ENCODE measurements at places on chromosomes 4 and X.

DNA sequence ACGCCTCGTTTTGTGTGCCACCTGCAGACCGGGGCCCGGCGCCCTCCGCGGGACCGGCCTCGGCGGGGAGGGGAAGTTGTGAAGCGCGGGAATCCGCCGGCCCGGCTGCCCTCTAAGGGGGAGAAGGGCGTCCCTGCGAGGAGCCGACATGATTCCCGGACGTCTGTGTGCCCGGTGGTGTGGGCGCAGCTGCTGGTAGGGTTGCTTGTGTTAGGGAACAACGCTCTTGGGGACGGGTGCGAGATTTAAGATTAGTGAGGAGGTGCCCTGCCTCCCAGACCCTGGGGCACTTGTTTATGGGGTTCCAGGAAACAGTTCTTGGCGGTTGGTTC is 627 bp downstream of the CDKN2AIP start:
- DNase-seq, result no peak

DNA sequence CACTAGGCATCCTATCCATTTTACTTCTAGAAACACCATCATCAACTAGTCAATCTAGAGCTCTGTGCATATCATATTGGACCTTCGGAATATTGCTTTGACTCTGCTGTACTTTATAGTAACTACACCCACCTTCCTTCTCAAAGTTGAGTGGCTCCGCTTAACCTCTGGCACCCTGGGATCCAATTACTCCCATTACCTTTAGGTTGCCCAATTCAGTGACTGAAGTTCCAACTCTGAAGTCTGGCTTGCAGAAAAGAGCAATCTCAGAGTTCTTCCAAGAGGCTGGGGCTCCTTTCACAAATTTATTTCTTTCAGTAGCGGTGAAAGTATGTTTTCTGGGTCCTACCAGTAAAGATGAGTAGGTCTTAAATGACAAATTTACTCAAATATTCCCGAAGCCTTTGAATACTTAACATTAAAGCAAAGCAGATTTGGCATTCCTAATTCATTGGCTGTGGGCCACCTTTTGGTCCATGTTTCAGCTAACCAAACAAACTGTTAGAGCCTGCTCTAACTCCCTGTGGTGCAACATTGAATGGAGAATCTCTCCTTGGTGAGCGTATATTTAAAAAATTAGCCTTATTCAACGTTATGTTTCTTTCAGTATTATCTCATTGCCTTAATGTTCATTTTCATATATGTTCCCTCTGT is 1215.8 kb downstream of the RAPGEF2 start:
- no peak for DNase-seq

- no peak for DNase-seq
Measured at GRCh38 chrX:11193035-11193469, 81.9 kb downstream of the HCCS start.

DNA sequence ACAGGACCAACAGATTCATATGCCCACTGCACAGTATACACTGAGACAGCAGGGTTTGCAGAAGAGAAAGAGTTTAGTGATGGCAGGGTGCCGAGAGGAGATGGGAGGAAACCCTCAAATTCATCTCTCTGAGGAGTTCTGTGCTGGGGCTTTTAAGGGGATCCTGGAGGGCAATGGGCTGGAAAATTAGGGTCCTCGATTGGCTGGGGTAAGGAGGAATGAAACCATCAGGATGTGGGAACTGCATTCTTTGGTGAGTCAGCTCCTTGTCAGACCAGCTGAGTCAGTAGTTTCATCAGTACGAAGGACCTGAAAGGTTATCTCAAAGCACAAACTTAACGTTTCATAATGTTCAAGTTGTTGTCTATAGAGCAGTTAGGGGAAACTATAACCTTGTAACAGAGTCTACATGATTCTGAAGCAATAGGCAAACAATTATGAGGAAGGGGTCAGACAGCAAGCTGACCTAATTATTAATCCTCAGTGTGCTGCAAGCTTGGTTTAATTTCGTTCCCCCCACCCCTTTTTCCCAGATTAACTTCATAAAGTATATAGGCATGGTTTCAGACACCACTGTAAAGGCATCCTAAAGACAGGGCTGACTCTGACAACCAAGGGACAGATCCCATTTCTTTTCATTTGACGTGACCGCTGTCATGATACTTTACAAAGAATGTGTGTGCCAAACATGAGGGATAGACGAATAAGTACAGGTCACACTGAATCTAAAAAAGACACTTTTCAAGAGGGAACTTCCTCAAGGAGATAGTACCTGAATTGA is 1.5 kb upstream of the MSMO1 start:
- DNase-seq, result no peak

DNA sequence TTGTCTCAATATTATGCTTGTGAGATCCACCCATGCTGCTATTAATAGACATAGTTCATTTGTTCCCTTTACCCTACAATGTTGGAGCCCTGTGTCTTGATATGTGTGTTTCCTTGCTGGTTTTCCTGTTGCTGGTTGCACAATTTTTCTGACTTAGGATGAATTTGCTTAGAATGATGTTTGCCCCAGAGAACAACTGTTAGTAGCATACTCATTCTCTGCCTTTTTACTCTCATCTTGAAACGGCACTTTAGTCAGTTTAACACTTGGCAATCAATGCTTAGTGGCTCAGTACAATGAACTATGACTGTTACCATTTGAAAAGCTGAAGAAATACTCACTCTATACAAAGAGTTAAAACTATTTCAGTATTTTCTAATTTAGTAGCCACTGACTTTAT is 158.8 kb upstream of the NDST4 start:
- no peak for DNase-seq

DNA sequence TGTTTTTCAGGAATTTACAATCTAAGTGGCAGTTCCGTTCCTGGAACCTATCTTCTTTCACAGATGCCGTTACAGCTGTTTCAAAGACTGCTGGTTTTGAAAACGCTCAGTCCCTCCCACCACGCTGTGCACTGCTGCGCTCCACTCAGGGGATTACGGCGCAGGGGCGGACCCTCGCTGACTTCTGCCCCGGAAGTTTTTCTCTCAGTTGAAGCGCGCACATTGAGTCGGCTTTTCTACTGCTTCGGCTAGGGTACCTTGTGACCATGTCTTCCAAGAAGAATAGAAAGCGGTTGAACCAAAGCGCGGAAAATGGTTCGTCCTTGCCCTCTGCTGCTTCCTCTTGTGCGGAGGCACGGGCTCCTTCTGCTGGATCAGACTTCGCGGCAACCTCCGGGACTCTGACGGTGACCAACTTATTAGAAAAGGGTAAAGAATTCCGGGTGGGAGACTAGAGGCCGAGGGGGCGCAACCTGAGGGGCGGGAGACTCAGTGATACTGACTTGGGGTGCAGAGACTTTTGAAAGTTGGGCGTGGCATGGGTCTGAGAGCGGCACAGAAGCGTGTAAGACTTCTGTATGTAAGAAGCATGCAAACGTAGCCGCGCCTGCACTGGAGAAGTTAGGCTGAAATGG is 597 bp upstream of the NUDT6 start:
- peak; percentile 18 for DNase-seq

DNA sequence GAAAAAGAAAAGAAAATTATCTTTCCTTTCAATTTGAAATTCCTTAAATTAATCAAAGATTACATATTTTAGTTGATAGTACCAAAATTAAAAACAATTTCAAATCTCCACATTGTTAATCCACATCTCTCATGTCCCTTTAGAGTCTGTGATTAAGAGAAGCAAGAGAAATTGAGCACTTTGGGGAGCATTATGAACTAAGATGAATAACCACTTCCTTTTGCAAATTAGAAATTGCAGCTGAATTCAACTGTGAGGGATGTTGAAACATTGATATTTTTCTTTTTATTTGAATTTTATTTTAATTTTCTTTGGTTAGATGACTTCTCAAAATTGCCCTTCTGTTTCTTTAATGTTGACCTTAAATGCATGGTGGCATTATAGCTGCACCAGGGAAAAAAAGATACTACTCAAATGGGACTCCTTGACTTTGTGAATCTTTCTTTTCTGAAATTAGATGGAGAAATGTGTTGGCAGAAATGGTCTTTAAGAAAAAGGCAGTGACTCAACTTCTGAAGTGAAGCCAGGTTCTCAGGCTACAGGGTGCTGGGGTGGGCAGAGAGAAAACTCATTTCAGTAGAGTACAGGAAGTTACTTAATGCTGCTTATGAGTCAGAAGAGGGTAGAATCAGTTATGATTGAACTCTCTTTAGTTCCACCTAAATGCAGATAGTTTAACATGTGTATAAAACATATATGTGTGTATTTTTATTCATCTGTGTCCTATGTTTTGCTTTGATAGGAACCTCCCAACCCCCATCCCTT is 92.0 kb upstream of the TNIP3 start:
- DNase-seq, result no peak

GRCh38 chr4:61011051-61011450 is 189.1 kb upstream of the ADGRL3 start:
- DNase-seq, result no peak

DNA sequence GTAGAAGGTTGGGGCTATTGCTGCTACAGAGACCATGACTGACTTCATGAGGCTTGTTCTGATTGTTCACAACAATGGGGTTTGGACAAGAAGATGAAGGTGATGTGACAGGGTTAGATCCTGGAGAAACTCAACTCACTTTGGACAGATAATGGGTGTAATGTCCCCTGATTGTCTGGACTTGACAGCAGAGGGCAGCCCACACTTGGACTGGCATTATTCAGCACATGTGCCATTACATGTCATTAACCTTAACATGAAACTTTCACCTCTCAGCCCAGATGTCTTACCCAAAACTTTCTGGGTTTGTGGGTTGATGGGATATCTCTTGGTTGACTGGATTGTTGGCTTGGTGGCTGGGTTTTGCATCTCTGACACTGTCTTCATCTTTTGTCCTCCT is 101.5 kb downstream of the MXRA5 start:
- DNase-seq, result no peak

DNA sequence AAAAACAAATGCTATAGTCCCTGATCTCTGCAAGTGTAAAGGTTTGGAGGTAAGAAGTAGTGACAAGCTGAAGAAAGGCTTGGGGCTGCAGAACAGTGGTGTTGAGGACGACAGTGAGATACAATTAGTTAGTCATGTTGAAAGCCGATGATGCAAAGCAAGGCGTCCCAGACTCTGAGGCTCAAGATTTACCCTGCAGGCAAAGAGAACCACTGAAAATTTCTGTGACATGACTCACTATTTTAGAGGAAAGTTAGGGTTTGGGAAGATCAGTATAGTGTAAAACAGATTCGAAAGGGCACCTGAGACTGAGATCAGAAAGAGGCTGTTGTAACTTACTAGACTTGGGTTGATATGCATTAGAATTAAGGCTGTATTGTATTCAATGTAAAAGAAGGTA is 281.3 kb upstream of the FTHL17 start:
- no peak for DNase-seq

- DNase-seq, result no peak
Measured at GRCh38 chrX:12792711-12793110, 1.5 kb downstream of the PRPS2 start.

DNA sequence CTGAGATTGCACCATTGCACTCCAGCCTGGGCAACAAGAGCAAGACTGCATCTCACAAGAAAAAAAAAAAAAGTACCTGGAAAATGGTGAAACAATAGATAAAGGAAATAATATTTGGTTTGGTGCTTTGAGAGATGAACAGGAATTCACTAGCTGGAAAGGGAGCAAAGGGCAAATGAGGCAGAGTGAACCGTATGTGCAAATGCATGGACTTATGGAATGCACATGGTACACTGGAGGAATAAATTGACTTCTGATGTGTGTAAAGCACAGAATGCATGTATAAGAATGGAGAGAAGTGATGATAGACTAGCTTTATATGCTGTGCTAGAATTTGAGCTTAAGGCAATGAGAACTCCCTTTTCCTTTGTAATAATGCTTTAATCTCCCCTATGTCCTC is 413.3 kb downstream of the SPRY1 start:
- no peak for DNase-seq

- no peak for DNase-seq
Measured at GRCh38 chr4:3369781-3370674, 71.7 kb upstream of the HGFAC start.

DNA sequence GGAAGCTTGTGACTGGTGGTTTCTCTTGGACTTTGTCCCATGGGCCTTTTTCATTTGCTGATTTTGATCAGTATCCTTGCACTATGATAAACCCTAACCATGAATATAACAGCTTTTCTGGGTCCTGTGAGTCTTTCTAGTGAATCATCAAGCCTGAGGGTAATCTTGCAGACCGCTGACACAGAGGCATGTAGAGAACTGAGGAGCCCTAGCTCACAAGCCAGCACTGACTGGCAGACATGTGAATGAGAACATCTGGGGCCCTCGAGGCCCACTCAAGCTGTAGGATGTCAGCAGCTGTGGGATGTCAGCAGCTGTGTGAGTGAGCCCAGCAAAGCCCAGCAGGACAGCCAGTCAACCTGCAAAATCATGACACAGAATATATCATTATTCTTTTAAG is 36.7 kb downstream of the HMGB3 start:
- DNase-seq, result no peak

All from cortex of kidney (tissue), 1 donor.